ENCODE measurements at places on chromosomes 16 and 17.

DNA sequence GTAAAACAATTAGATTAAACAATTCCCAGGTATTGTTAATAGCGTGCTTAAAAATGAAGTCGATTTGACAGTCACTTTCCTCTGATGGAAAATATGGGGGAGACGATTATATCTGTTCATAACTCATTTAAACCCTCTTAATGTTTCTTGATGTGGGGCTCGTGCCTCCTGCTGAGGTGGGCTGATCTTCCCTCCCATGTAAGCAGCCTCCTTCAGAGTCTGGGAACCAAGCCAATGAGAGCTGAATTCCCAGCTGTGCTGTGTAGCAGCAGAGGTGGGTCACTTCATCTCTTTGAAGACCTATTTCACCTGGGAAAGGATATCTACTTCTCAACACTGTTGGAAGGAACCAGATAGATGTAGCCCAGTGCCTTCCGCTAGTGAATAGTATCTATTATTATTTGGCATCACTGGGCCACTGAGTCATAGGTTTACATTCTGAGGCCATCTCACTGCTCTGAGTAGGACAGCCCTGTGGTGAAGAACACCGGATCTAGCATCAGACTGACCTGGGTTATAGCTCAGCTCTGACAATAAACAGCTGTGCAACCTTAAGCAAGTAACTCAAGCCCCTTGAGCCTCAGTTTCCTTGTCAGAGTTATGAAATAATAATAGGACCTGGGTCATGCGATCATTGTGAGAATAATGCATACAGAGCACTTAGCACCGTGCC lies 85.3 kb upstream of the C16orf82 start:
- DNase-seq = no peak

DNA sequence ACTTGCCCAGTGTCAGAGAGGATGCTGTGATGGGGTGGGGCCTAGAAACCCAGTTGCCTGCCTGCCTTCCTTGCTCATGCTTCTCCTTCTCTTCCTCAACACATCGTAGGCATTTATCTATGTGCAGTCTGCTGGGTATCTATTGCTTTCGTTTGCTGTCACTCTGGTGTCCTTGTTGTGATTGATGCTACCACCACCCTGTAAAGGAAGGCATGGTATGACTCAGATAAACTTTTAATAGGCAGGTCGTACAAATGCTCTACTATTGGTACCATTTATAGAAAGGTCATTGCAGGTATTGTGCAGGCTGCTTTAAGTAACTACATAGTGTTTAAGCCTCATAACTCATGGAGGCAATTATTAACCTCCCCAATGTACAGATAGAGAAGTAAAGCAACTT lies 368.9 kb downstream of the UTP18 start:
- no peak for DNase-seq

DNA sequence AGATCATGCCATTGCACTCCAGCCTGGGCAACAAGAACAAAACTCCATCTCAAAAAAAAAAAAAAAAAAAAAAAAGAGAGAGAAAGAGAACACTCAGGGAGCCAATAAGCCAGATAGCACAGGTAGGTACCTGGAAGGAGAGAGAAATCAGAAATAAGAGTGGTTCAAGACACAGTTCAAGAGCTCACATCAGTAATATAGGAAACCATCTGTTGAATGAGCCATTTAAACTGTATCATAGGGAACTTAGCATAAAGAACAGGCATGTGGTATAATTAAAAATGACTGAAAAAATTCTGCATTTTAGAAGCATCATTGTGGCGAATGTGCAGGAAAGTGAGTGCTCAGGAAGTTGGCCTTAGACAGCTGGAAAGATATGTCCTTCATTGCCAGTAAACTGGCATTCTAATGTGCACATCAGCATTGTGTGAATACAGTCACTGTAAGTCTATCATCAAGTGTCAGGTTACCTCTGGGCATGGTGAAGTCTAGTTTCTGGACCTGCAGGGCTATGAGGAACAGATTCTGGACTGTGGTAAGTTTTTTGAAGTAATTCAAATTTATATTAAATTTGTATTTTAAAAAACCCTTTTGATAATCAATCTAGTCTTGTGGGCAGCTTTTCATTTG lies 20.4 kb downstream of the KRT12 start:
- no peak for DNase-seq

- DNase-seq = no peak
These were observed 19.3 kb upstream of the KRT19 start for GRCh38 chr17:41547378-41547841.

DNA sequence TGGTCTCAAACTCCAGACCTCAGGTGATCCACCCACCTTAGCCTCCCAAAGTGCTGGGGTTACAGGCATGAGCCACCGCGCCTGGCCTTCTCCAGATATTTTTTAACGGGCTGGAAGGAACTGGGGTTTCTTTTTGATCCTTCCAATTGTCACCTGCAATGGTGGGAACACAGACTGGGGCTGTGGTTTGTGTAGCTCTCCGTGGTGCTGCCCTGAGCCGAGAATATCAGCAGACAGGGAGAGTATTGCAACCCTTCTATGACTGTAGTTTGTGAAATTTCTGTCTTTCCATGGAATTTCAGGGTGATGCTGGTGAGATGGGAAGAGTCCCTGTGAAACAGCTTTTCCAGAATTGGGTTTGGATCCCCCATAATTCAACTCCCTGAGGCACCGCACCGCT lies 263.5 kb downstream of the ENGASE start:
- no peak for DNase-seq

DNA sequence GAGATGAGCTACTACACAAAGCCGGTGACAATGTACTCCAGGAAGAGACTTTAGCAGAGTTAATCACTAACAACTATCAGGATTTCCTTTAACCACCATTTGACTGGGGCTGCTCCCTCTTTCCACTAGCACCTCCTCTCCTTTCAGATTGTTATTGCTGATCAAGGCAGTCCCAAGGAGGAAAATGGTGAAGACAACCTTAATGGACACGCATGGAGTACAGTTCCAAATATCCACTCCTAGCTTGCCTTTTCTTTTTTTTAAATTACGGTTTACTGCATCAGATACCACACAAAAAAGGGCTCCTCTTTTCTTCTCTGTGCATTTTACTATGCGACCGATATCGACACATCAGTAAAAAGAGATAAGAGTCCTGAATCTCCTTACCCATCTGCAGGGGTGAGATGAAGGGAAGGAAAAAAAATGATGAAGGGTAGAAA lies 30.9 kb downstream of the FAM222B start:
- DNase-seq = peak; percentile 51

DNA sequence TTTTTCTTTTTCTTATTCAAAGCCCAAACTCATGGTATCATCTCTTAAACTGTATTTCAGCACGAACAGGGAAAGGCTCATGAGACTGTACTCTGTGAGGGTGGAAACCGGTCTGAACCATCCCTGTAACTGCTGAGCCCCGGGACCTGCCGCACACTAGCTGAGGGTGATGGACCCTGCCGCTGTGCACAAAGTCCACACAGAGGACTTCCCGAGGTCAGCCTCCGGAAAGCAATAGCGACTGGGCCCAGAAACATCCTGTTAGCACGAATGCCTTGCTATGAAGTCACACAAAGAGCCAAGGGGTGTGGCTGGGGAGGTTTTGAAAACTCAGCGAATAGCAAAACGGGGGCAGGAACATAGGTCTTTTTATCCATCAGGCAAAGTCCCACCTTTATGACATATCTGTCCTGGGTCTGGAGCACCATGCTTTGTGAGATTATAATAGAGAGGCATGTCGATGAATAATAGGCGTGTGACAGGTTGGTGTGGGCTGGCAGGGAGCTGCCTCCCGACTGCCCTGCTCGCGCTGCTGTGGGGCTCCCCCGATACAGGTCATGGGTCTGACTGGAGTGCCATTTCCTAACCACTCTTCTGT lies 33.4 kb downstream of the CDK5R1 start:
- DNase-seq = no peak

DNA sequence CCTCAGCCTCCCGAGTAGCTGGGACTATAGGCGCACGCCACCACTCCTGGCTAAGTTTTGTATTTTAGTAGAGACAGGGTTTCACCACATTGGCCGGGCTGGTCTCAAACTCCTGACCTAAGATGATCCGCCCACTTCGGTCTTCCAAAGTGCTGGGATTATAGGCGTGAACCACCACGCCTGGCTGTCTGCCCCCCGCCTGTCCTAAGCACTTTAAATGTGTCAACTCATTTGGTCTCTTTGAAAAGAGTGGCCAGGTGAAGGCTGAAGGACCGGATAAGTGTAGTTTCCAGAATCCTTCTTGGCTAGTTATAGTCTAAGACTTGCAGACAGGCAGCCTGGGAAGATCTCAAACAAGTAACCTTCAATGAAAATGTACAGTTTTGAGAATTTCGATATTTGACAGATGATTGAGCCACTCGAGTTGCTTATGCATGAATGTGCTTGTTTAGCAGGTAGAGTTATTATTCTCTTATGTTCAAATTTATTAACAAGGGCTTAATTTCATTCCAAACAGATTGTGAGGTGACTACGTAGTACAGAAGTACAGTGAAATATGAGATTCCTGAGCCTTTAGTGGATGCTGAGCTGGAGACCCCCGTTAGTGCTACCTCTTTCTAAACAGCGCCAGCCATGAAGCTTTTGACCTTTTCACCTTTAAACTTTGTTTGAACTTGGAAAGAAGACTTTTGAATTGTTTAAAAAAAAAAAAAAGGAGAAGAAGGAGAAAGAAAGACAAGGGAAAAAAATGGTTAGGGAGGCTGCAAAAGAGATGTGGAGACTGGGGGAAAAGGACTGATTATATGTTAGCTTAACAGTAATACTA lies 164.4 kb upstream of the TBX2 start:
- no peak for DNase-seq

- no peak for DNase-seq
These were observed 114.6 kb downstream of the PITPNC1 start for GRCh38 chr17:67491681-67492024.

- DNase-seq = no peak
These were observed 94.7 kb upstream of the MPHOSPH6 start for GRCh38 chr16:82264756-82265155.

GRCh38 chr17:68906638-68907037 lies 48.6 kb downstream of the ABCA8 start:
- DNase-seq = no peak

DNA sequence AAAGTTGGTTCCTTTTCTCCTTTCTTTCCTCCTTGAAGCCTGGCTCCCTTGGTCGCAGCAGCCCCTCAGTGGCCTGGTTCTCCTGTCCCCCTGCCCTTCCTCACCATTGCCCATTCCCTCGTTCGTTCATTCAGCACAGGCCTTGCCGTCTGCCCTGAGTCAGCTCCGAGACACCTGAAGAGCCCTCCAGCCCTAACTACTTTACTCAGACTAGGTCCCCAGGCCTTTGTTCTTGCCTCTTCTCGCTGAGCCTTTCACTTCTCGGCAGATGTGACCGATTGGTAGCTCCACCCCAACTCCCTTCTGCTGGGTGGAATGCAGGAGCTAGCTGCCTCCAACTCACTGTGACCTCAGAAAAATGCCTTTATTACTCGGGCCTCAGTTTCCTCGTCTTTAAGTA lies 7.0 kb upstream of the ADAM11 start:
- DNase-seq = no peak

DNA sequence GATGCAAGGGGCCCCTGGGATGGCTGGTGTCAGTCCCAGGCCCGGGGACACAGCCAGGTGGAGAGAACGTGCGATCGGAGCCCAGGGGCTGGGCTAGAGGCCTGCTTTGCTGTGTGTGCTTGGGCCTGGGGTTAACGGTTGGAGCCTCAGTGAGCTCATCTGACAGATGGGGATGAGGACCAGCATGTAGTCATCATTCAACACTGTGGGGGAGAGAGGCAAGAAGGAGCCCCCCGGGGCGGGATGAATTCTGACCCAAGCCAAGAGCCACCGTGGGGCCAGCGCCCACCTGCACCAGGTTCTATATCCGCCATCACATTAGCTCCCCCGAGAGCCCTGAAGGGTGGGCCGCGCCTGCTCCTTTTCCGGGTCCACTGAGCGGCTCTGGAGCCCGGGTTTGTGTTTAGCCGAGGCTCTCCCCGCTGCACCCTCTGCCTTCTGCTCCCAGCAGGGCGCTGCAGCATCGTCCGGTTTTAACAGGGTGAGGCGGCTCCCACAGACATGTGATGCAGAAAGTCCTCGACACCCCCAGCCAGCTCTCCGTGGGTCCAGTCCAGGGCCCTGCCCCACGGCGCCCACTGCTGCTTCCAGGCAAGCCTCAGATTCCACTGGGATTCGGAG lies 365.7 kb downstream of the SEC14L1 start:
- no peak for DNase-seq

GRCh38 chr17:16517477-16517876 lies 25.5 kb upstream of the LRRC75A start:
- no peak for DNase-seq

DNA sequence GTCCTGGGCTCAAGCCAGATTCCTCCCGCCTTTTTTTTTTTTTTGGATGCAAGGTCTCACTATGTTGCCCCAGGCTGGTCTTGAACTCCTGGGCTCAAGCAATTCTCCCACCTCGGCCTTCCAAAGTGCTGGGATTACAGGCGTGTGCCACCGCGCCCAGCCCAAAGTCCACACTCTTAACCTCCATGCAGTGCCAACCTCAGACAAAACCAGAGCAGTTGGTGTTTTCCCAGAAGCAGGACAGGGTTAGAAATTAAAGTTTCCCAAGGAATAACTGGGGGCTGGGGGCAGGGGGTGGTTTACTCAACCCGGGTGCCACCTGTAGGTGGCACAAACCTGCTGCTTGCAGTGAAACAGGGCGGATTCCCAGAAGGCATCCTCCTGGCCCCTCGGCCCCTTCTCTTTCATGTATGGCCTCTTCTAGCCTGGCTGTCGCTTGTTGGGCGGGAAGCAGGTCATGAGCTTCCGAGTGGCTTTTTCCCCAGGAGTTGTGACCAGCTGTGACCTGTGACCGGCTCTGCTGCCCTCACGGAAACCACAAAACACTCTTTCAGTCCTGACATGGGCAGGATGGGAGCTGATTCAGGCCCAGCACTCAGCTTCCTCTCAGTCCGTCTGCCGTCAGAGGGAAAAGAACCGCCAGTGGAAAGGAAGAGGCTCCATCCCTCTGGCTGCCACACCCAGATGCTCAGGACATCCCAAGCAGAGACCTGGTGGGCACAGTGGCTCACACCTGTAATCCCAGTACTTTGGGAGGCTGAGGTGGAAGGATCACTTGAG lies 25.6 kb upstream of the USP7 start:
- DNase-seq = no peak

Data from LoVo (cell line).